Activated CD8-positive, alpha-beta memory T cell treated with anti-CD3 and anti-CD28 coated beads for 36 hours (primary cell): ENCODE measurements at places on chromosomes 4 and X. TPM values are rescaled to one million over a fixed set of nuclear protein-coding genes. Genes with fewer than 3 reads are reported as not detected.

Gene TMEM144
- total RNA-seq = not detected

Gene CT45A1
- total RNA-seq = not detected

Gene GLRA3
- total RNA-seq = not detected

Gene KCNIP4
- total RNA-seq = not detected

Gene BRS3
- total RNA-seq = not detected

Gene SPIN4
- 6.0 TPM for total RNA-seq

Gene TLL1
- total RNA-seq = not detected

Gene CXCL8
- 0.21 TPM for total RNA-seq
